Adipocyte (in vitro differentiated cells): ENCODE measurements at places on chromosomes 16 and 17.

DNA sequence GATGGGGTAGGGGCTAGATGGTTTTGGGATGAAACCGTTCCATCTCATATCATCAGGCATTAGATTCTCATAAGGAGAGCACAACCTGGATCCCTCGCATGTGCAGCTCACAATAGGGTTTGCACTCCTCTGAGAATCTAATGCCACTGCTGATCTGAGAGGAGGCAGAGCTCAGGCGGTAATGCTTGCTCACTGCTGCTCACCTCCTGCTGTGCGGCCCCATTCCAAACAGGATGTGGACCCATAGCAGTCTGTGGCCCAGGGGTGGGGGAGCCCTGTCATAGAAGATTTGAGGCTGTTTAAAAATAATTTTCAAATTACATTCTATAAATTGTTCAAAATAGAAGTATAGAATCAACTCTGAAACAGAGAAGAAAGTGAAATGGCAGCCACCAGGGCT is 50.8 kb downstream of the PHKB start:
- DNase-seq: no peak

- no peak for DNase-seq
Observed at GRCh38 chr16:72902206-72902605, 145.7 kb downstream of the ZFHX3 start.

- peak; percentile 78 for DNase-seq
Observed at GRCh38 chr17:74923538-74924249, 379 bp upstream of the OTOP2 start.

DNA sequence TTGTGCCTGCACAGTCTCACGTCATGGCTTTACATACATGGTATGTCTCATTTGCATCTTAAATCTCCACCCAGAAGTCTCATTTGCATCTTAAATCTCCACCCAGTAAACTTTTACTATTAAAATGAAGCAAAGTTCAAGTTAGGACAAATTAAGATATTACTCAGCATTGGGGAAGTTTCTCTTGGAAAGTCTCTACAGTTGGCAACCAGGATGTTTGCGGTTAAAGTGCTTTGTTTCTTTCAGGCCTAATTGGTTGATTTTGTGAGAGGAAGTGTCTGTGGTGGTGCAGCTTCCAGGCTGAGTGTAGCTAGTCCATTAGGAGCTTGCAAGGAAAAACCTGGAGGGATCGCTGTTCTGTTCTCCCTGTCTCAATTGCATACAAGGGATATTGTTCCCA is 1373.3 kb upstream of the GOT2 start:
- DNase-seq: no peak

DNA sequence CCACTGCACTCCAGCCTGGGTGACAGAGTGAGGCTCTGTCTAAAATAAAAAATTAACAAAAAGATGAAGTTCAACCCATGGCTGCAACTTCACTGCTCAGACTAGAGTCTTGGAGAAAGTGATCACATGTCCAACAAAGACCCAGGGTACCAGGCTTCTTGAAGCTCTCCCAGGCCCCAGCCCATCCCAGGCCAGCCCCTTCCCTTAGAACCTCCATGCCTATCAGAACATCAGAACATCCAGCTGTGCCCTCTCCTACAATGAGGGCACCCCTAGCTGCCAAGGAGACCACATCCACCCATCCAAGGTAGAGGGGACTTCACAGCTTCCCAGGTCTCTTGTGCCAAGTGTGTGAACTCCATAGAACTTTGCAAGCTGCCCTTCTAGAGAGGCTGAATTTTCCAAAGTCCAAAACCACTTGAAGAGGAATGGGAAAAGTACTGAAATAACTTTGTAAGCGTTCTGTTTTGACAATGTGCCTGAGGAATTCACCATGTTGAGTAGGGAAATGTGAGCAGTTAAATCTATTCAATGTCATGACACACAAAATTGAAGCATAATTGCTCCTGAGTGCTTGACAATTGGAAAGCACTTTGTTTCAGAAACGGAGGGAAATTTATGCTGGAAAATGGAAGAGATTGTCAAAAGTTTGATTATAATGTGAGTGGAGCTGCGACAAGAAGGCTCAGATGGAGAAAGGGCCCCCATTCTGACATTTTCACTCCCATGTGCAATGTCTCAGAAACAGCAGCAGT is 230.4 kb downstream of the ZNF423 start:
- DNase-seq: no peak

GRCh38 chr17:64498308-64499203 is 1.7 kb upstream of the POLG2 start:
- DNase-seq: peak; percentile 24

DNA sequence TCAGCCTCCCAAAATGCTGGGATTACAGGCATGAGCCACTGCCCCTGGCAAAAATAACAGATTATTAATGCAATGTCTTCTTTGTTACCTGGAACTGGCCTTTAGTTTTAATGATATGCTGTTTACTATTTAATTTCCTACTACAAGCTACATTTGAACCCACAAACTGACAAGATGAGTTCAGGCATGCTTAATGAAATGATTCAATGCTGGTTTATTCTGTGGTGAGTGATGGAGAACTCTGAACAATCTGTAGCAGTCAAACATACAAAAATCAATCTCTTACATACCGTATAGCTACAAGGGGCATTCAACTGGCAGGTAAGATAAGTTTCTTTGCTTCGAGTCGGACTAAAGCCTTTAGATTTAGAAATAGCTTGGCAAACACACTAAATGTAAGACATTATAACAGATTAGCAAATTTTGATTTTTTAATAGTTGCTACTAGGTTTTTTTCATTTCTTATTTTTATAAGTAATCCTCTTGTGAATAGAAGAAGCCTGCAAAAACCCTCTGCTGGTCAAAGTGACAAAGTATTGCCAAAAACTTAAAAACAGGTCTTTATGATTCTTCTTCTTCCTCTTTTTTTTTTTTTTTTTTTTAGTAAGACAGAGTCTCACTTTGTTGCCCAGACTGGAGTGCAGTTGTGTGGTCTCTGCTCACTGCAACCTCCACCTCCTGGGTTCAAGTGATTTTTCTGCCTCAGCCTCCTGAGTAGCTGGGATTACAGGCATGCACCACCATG is 138.5 kb downstream of the SSH2 start:
- DNase-seq: no peak

GRCh38 chr16:51120730-51121347 is 30.2 kb downstream of the SALL1 start:
- DNase-seq: no peak

GRCh38 chr17:29914819-29915537 is 15.1 kb downstream of the SSH2 start:
- no peak for DNase-seq

GRCh38 chr17:69031839-69032238 is 28.9 kb downstream of the ABCA9 start:
- no peak for DNase-seq

DNA sequence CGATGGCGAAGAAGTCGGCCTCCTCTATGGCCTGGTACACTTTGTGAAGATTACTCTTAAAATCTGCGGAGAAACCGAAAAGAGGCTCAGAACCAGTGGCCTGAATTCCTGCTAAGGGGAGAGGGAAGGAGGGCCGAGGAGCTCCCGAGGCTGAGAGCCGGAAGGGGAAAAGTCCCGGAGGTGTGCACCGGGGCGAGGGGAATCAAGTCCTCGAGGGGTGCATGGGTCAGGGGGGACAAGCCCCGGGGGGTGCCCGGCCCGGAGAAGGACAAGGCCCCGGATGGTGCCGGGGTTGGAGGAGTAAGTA is 495 bp downstream of the PARN start:
- DNase-seq: no peak

DNA sequence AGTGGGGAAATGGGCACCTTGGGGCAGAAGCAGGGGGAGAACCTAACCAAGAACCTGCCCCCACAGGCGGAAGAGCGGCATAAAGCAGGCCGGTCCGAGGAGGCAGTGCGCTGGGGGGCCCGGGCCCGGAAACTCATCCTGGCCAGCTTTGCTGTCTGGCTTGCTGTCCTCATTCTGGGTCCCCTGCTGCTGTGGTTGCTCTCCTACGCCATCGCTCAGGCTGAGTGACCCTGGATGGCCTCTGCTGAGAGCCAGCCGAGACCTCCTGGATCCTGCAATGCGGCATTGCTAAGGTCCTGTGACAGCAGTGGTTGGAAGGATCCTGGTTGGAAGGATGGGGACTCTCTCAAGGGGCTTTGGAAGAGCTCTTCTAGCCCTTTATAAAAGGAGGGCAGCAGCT is 4.5 kb upstream of the PHKG2 start:
- DNase-seq: no peak
